ENCODE measurements at places on chromosomes 7 and 10.
A peak's percentile ranks its signal among the peaks of the same experiment; 100 is the strongest.

GRCh38 chr7:149544028-149544427 lies 46.4 kb upstream of the ZNF746 start:
- no peak for DNase-seq

- DNase-seq, result no peak
These were observed 142.4 kb downstream of the DIP2C start for GRCh38 chr10:546971-547590.

GRCh38 chr10:88870089-88870488 lies 10.0 kb upstream of the STAMBPL1 start:
- DNase-seq, result no peak

- DNase-seq, result no peak
These were observed 31.6 kb downstream of the CHAT start for GRCh38 chr10:49645417-49645816.

GRCh38 chr10:92834331-92834730 lies 14.0 kb upstream of the EXOC6 start:
- DNase-seq, result no peak

DNA sequence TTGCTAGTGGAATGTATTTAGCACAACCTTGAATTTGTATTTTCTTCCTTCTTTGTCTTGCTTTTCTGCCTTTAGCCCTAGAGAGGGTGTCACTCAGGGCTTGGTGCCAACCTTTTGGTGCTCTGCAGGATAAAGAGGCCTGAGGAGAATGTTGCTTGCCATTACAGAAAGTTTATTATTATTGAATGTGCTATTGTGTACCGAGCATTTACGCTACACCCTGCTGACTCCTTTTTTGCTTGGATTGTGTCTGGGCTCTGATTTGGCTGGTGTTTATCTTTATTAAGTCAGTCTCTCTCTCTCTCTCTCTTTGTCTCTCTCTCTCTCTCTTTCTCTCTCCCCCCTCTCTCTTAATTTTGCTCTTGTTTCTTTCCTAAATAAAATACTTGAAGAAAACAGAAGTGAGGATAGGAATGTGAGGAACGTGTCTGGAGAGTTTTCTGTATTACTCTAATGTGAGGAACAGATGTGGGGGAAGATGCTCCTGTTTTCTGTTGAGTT lies 284.4 kb upstream of the PHYHIPL start:
- DNase-seq, result peak; percentile 51

GRCh38 chr7:102433219-102434038 lies at the start of gene ORAI2:
TSS of gene ORAI2 (plus strand) at chr7:102433575. CDS start at chr7:102438957, 5,382 bp downstream.
- DNase-seq, result peak; percentile 69

DNA sequence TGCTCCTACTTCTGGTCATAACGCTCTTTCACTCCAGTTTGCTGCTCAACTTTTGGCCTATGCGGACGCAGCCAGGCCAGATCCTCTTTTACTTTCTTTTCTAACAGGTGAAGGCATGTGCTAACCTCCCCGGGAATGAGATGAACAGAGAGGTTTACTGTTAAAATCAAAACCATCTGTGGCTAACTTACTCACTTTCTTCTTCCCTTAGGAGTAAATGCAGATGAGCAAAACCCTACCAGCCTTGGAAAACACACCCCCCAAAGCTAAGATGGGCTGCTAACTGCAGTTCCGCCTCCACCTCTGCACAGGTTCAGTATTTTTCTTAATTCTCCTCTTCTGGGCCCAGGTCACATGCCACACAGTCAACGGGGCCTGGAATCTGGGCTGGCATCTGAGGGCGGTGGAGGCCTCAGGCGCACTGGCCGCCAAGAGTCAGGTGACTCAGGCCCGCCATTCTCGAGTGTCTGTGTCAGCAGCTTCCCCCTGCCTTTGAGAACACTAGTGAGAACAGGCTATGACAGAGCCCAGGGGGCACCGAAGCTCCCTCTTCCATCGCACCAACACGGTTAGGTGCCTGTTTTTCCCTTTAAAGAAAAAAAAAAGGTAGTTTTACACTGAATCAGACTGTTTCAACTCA lies 11.1 kb downstream of the FAM53B start:
- no peak for DNase-seq

GRCh38 chr7:102843850-102844249 lies 69.0 kb upstream of the LRRC17 start:
- DNase-seq, result no peak

DNA sequence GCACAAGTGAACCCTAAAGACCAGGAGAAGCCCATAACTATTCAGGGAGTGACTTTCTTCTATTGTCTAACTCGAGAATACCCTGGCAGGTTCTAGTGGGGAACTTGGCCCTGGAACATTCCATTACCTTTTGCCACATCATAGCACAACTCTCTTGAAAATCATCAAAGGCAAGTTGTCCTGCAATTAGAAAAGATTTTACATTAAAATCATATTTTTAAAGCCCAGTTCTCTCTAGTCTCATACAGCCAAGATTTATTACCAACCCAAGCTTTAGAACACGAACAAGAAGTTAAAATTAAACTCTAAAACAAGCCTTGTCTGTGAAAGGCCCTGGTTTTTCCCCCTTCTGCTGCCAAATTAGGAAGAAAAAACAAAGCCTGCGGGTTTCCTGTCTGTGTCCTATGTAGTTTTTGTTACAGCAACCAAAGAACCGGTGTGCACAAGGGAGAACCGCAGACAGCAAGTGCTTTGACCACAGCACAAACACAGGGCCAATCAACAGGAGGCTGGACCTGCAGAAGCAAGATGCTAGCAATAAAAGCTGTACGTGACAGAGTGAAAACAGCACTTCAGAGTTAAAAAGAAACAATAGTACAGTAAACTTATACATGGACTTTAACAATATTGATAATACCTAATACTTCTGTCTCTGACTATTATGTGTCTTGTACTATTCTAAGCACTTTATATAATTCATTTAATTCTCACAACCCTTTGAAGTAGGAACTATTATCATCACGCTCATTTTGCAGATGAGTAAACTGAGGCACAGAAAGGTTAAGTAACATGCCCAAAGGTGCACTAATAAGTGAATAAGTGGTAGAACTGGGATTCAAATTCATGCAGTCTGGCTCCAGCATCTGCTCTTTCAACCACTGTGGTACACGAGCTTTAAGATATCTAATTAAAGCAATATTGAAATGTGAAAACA lies 65.8 kb downstream of the STK17A start:
- DNase-seq, result peak; percentile 70

DNA sequence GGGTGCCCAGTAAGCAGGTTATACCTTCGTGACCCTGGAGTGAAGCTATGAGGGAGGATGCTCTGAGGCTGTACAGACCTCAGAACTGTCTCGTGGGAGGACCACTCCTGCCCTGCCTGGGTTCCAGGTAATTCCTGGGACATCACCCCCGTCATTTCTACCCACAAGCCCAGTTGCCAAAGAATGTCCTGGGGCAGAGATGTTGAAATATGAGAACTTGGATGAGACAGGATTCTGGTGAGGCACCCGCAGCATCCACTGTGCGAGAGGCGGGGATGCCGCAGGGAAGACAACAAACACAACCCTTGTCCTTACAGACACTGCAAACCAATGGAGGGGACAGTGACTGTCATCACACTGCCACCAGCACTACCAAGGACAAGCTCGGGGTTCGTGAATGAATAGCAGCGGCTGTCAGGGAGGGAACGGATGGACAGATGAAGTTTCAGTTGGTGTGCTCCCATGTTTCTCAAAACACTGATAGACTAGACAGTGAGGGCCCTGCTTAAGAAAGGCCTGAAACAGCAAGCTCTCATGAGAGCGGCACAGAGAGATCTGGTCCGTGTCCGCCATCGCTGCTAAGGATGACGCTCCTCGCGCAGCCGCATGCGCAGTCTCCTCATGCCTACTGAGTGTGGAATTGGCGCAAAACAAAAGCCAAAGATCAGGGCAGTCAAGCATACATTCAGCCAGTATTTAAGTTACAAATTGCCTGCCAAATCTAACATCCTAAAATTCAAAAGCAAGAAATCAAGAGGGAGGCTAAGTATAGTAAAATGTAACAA lies 82.0 kb upstream of the RHEB start:
- no peak for DNase-seq

- DNase-seq, result no peak
These were observed 84.5 kb downstream of the DIP2C start for GRCh38 chr10:604716-605631.

GRCh38 chr7:93039282-93039681 lies 78.5 kb downstream of the SAMD9 start:
- DNase-seq, result no peak

DNA sequence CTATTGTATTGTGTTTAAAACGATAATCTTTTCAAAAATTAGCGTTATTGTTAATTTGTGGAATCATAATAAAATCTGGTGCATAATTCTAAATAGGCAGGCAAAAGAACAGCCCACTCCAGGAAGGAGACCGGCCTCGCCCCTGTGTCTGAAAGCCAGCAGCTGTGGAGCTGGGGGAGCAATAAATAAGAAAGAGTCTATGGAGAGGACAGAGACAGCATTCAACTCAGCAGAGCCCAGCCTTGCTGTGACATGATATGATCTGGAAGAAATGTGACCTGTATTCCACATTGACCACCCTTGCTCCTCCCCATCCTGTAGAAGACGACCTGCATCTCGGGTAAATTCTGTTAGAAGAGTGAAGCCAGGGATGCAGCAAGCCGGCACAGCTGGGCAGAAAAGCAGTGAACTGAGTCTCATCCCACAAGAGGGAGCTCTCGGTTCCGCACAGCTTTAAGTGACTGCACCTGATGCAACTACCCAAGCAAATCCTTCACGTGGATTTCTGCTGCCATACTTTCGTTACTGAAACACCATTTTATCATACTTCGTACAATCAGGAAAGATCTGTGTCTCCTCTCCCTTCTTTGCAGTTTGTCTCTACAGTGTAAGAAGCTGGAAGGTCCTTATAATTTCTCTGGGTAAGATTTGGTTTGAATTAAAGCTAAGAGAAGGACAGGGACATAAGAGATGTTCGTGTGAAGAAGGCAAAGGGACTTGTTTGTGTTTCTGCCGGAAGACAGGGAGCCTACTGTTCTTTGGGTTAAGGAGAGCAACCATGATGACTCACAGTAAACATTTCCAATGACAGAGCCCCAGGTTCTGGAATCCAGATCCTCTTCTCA lies 427.1 kb downstream of the GPAM start:
- peak; percentile 33 for DNase-seq

GRCh38 chr7:24936121-24936824 lies 43.7 kb downstream of the OSBPL3 start:
- peak; percentile 18 for DNase-seq

GRCh38 chr10:113104047-113104446 lies 154.0 kb downstream of the TCF7L2 start:
- DNase-seq, result peak; percentile 50

DNA sequence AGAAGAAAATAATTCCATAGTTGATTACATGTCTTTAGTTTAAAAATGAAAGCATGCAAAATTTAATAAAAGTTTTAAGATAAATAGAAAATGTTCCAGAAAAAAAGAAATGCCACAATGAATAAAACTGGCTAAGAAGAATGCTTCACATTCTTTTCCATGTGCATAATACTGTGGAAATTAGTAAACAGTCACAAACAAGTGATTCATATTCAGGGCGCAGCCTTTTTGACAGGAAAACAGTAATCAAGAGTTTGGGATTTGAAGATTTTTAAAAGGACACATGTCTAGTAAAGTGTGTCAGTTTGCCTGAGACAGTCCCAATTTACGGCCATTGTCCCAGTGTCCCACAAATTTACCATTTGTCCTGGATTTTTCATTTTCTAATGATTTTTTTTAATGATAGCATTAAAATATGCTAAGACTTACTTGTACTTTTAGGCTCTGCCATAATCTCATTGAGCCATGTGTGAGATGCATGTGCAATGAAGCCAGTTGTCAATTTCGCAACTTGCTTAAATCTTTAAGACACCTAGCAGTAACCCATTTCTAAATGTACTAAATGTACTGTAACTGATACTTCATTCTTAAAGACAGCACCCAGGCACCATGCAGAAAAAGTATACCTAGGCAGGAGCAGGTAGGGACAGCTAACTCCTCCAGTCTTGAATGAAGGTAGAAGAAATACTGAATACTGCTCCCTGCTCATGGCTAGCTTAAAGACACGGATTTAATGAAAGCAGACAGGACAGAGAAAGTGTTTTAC lies 46.9 kb downstream of the ZNF438 start:
- DNase-seq, result peak; percentile 56

DNA sequence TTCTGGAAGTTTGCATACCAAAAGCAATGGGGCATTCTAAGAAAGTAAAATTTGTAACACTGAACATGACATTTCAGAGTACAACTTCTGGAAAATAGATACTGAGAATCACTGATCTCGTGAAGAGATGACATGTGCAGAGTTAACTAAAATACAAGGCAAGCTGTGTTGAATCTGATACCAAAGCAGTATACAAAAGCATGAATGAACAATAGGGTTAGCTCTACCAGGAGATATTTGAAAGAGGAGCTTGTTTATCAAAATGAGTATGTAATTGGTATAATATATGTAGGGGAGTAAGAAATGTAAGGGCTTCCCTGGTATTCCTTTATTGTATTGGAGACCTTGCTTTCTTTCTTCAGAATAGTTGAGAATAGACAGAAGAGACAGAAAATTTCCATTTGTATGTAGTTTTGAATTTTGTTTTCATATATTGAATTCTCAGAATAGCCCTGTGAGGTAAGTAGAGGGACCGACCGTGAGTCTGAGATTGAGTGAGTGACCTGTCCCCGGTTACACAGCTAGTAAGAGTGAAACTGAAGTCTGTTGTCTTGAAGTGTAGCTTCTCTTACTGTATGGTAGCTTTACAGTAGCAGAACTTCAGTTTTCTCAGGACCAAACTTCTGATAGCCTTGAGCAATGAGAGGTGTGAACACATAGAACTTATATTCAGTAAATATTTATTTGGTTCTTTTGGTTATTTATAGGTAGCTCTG lies 5.0 kb downstream of the HBP1 start:
- no peak for DNase-seq

DNA sequence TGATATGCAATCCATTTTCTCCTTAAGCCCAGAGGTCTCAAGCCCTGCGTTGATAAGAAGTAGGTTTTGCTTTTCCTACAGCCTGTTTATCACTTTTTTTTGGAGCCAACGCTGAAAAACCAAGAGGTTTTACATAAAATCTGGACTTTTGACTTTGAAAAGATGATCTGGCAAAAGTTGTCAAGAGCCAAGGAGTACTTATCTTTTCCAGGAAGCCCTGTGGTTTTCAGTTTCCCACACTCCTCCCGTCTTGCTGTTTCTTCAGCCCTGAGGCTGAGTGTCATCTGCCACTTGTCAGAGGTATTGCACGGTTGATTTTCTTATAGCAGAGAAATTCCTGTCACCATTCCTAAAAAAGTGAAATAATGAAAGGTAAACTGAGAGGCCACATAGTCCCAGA lies 108.7 kb downstream of the TYW1 start:
- no peak for DNase-seq

- DNase-seq, result peak; percentile 26
These were observed 145.3 kb downstream of the BTAF1 start for GRCh38 chr10:92068900-92069299.

DNA sequence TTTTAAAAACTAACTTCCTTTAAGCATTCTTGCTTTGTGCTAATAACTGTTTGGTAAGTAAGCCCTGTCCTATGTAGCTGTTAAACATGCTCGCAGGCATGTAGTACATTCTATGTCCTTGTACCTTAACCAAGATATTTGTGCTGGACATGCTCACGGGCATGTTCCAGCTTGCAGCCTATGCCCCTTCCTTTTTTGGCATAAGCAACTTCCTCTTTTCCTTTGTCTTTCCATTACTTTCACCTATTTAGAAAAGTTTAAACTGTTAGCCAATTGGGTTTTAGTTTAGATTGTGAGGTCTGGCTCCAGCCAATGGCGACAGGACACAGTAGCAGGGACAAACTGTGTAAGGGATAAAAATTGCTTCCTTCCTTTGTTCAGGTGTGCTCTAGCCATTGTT lies 14.4 kb upstream of the APBB1IP start:
- DNase-seq, result no peak

- no peak for DNase-seq
These were observed 141.0 kb downstream of the FZD1 start for GRCh38 chr7:91405092-91405788.

- DNase-seq, result no peak
These were observed 56.0 kb downstream of the ZPBP start for GRCh38 chr7:50037086-50037485.
